ENCODE measurements at places on chromosomes 2 and 18.
A peak's percentile ranks its signal among the peaks of the same experiment; 100 is the strongest.

DNA sequence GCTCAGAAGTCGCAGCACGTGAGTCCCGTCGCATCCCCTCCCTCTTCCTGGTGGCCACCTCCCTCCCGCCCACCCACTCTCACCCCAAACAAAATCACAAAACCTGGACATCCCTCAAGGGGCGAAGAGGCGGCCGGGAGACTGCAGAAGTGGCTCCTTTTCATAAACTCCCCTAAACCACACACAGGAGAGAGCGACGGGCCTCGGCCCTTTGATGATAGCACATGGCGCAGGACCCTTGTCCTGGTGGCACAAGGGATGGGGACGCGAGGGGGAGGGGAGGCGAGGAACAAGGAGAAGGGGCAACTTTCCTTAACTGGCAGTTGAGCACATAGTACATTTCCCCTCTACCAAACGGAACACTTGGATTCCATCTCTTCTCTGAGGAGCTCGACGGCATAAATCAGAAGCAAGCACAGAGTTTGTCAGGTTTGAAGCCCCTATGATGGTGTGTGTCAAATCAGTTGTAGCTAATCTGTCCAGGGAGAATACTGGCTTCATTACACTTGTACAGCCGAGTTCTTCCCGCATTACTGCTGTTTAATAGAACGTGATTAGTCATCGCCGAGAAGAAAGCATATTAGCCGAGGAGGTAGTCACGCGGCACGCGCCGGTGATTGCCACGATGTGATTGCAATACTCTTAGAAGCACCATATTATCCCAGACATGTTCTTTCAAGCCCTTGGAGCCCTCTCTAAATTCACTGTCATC lies 43.8 kb downstream of the GBX2 start:
- DNase-seq = no peak

DNA sequence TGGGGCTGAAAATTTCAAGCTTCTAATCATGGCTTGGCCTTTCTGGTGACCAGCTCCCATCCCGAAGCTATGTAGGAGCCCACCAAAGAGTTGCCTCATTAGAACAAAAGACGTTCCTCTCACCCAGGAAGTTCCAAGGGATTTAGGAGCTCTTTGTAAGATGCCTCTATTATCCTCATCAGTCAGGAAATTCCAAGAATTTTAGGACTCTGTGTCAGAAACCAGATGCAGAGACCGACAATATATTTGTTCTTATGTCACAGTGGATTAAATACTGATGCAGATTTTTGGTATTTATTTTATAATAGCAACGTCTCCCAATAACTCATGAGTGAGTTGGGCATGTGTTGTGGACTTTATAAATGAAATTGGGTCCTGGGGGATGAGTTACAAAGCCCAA lies 91.8 kb upstream of the SKOR2 start:
- DNase-seq = no peak

- no peak for DNase-seq
Measured at GRCh38 chr18:72692086-72692485, 147.9 kb upstream of the CBLN2 start.

DNA sequence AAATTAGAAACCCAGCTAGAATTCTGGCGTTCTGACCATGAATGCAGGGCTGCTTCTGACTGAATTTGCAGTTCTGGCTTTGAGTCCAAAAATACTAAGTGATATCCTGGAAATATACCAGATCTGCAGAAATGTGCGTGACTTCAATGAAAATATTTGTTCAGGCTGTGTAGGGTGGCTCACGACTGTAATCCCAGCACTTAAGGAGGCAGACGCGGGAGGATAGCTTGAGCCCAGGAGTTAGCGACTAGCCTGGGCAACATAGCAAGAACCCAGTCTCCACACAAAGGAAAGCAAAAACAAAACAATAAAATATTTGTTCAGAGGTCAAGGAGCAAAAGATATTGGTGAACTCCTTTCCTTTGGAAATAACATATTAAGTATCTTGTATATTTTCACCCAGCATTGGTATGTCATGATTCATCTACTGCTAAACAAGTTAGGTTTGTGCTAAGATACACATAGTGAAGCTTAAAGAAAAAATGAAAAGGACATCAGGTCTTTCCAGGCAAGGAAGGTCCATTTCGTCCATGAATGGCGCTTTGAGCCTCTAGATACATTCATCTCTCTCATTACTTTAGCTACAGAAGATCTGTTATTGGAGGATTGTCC lies 239.2 kb downstream of the CMPK2 start:
- no peak for DNase-seq

- DNase-seq = no peak
Measured at GRCh38 chr2:73043276-73043675, 28.2 kb downstream of the SFXN5 start.

DNA sequence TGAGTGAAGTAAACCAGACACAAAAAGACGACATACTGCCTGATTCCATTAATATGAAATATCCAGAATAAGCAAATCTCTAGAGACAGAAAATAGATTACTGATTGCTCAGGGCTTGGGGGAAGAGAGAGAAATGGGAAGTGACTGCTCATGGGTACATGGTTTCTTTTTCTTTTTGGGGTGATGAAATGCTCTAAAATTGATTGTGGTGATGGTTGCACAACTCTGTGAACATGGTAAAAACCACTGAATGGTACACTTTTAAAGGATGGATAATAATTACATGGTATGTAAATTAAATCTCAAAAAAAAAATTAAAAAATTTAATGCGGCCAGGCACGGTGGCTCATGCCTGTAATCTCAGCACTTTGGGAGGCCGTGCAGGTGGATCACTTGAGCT lies 39.3 kb downstream of the RPL31 start:
- no peak for DNase-seq

GRCh38 chr2:146220957-146221356 lies 1623.9 kb upstream of the ACVR2A start:
- no peak for DNase-seq

DNA sequence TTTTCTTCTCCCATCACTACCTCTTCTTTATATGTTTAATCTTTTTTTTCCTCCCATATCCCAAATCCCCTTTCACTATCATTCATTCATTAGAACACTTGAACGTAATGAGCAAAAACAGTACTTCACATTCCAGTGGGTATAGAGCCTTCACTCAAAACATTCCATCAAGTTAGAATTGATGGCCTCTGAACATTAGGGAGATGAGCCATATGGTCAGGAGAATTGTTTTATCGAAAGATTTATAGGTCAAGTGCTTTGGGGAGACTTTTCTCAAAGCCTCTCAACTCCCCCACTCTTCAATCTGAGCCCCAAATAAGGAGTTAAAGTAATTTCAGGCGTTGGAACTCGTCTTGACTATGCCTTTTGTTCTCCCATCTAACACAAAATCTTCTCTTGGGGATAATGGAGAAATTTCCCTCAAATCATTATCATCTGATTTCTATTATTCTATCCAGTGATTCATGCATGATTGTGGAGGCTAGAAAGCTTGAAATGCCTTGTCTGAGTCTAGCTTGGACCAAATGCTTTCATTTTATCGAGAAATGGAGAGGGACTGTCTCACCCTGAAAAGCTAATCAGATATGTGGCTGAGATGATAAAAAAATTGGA lies 79.2 kb downstream of the KIAA2012 start:
- no peak for DNase-seq

- no peak for DNase-seq
Measured at GRCh38 chr2:203993560-203993959, 57.0 kb downstream of the ICOS start.

DNA sequence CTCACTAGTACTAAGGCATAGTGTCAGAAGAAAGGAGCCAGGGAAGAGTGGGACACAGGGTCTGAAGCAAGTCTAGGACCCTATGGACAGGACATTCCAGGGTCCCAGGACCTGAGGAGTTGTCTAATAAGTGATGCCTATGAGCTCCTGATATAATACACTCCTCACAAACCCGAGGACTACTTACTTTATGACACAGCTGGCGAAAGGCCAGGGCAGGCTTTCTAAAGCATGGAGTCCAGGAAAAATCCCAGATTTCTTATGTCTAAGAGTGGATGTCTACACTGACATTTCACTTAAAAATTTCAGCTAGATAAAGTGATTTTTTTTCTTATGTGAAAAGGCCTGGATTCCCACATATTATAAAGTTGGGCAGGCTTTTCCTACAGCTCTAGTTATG lies 502.2 kb upstream of the SETBP1 start:
- no peak for DNase-seq

GRCh38 chr2:85309699-85310321 lies 18.0 kb downstream of the TGOLN2 start:
- DNase-seq = no peak

- DNase-seq = no peak
Measured at GRCh38 chr2:41020358-41020757, 568.5 kb upstream of the SLC8A1 start.

DNA sequence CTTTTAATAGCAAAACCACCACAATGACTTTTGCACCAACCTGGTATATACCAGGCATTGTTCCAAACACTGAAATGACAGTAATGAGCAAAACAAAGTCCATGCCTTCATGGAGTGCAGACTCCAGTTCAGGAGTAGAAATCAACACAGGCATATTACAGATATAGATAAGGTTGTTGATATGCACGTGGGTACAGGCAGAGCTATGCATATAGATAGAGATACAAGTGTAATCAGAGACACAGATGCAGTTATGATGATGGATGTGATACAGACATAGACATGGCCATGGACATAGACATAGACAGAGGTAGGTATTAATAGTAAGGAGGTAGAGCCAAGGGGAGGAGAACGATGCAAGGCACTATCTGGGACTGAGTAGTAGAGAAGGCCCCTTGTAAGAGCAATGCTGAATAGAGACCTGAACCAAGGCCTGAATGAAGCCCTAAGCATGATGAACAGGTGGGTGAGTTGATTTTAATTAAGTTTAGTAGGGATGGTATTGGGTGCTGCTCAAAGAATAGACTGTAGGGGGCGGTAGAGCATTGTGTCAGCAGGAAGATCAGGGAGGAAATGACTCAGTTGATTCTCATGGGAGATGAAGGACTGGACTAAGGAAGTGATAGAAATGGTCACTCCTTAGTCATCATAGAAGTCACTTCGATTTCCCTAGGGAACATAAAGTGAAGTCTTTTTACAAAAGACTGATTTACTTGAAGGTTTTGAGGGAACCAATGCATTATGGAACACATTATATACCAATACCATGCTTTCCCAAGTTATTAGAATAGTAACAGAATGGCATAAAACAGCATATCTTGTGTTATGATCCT lies 39.4 kb downstream of the CMPK2 start:
- peak; percentile 57 for DNase-seq

DNA sequence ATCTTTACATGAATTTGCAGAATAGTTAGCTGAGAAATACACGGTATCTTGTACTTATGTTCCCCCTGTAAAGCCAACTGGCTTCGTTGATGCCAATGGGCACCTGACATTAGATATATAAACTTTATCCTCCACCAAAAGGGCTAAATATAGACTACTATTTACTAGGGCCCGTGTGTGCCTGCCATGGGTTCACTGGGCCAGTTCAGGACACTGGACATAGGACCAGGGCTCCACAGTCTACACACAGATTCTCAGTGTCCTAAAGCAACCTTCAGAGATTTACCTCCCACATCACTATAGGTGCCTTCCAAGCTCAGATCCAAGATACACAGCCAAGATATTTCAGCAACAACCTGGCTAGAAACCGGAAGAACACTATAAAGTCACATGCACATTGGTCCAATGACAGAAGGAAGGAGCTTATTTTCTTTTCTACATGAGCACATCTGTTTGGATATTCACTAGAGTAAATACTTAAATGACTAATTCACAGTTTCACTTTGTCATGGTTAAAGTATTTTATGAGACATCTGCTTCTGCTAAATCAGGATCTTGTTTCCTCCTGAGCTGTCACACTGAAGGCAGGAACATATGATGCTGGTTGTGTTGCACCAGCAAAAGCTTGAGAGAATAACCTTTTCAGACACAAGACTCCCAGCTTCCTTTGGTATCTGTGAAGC lies 95.1 kb downstream of the MYO5B start:
- no peak for DNase-seq

DNA sequence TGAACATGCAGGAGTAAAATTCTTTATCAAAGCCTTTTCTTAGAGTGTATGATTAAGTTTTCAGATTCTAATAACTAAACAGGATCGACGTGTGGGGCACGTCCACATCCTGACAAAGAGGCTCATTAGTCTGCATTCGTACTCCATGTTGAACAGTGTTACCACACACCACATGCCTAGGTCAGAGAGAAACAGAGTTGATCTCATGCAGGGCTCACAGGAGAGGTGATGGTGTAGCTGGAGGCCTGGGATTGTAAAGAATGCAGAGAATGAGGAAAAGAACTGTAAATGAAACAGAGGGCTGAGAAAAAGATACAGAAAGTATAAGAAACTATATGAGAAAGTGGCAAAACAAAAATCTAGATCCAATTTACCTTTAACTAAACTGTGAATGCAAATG lies 632.5 kb downstream of the BCL11A start:
- DNase-seq = no peak

- DNase-seq = no peak
Measured at GRCh38 chr2:60719331-60719730, 36.7 kb upstream of the PAPOLG start.

DNA sequence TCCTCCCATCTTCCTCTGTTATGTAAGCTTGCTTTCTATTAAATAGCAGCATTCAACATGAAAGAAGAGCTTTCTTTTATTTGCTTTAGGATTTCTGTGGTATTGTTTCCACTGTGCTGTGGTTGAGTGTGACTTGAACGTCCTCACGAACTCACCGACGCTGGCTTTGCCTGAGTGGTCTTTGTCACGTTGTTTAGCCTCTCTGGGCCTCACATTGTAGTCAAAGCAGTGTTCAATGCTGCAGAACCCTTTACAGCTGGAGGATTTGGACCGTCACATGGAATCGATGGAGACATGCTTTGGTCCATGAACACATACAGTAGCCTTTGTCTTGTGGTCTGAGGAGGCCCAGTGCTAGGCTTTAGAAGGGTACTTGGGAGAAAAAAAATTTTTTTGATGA lies 66.3 kb downstream of the TANC1 start:
- no peak for DNase-seq

DNA sequence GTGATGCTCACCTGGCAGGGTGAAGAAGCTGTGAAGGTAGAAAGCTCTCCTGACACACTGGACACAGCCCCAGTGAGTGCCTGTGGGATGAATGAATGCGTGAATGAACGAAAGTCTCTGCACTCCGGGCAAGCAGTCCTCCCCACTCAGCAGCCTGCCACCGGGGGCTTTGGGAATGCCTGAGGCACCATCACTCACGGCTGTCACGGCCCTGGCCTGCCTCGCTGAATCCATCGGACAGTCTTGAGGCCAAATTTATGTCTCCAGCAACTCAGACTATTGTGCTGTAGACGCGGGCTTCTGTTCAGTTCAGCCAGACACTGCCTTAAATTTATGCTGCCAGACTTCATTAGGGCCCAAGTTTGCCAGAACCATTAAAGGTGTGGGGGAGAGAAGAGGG lies 62.9 kb upstream of the TEX51 start:
- no peak for DNase-seq

- no peak for DNase-seq
Measured at GRCh38 chr2:5618271-5618670, 73.9 kb upstream of the SOX11 start.

Measured in stimulated activated CD4-positive, alpha-beta T cell treated with anti-CD3 and anti-CD28 coated beads, TNF-alpha, amount 100 ng/mL, for 48 hours (primary cell).